CD4-positive, CD25-positive, alpha-beta regulatory T cell (primary cell): ENCODE measurements at places on chromosomes 13 and 19. TPM values are rescaled to one million over a fixed set of nuclear protein-coding genes. Genes with fewer than 3 reads are reported as not detected.

DNA sequence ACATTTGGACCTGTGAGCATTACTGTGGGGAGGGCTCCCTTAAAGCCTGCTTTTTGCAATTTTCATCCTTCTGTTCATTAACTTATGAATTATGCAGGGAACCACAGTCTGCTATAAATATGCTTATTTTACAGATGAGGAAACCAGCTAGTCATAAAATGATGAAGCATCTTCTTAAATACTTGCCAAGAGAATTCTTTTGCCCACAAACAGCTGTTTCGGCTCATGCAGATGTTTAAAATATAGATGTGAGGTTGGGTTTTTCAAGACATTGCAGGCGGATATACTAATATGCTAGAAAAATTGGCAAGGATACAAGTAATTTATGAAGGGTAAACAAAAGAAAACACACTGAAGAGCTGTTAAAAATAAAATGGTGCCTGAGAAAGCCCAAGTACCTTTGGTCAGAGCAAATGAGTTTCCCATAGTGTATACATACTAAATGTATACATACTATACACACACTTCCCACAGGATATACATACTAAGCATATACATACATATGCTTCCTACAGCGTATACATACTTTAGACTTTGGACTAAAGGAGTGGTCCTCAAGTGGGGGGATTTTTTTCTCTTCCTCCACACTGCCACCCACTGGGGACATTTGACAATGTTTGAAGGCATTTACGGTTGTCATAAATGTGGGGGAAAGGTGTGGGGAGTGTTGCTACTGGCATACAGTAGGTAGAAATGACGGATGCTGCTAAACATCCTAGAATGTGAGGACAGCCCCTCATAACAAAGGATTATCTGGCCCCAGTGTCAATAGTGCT, 164.9 kb upstream of the CSNK1A1L start:
- no peak for DNase-seq

- no peak for DNase-seq
Observed at GRCh38 chr19:32852216-32852615, 17.4 kb downstream of the SLC7A9 start.

DNA sequence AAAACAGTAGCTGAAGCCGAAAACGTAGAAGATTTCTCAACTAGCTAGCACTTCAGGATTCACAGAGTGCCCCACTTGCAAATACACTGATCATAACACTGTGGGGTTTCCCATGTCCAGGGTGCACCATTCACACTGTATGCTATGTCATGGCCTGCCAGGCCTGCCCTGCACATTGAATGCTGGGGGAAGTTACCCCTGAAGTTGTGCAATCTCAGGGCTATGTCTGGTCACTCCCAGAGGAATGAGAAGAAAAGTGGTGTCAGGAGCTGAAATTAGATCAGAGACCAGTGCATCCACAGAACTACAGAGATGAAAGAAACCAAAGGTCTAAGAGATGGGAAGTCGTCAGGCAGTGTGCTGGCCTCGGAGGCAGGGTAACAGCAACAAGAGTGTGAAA, 196.8 kb downstream of the RAP2A start:
- no peak for DNase-seq

KLK5 gene
- total RNA-seq: not detected

APLP1 gene
- total RNA-seq: not detected

GRCh38 chr19:35167251-35168119, 12.9 kb downstream of the FXYD5 start:
- DNase-seq: no peak

CBY2 gene
- total RNA-seq: 0.96 TPM

IFI30 gene
- total RNA-seq: 2.3 TPM

- DNase-seq: no peak
Observed at GRCh38 chr19:18666317-18666716, 17.2 kb upstream of the CRTC1 start.

IL11 gene
- total RNA-seq: not detected

DNA sequence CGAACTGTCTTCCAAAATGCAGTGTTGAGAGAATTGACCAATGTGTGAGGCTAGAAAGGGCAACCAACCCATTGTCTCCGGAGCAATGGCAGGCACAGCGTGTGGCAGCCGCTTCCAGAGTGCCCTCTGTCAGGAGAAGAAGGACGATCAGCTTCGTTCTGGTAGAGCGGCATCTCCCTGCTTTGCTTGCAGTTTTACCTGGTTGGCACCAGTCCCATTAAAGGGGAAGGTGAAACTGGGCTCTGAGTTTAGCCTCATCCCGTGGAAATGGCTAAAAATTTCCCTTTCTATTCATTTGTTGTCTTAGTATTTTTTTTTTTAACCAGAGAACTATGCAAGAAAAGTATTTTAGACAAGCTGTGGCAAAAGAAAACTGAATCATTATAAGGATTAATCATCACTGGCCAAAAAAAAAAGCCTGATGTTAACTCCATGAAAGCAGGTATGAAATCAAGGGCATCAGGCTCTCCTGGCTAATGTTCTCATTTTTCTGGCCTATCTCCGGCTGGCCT, 81.5 kb upstream of the SLC7A1 start:
- no peak for DNase-seq

UPK1A gene
- total RNA-seq: not detected

ZNF415 gene
- total RNA-seq: 0.49 TPM

DNA sequence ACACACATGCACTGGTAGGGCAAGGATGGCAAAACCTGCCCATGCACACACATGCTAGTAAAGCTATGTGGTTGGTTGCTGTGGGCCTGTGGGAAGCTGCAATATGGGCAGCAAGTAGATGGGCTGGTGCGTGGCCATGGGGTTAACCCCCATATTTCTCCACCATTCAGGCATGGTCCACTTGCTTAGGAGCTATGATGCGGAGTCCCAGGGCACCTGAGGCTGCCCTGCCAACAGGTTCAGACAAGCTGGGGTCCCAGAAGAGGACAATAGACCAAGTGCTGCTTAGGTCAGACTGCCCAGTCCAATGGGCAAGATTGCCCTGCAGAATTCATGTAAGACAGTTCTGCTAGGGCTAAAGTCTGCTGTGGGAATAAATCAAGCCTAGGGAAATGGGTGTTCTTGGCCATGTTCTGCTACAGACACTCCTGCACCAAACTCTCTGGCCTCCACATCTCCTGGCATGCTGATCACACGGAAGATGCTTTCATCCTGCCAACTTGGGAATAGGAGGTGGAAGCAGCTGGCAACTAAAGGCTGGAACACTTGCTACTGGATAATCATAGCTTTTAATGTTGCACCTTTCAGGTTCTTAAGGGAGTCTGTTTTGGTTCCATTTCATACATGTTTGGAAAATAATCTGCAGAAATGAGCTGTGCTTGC, 646.3 kb upstream of the SLITRK1 start:
- no peak for DNase-seq

- DNase-seq: no peak
Observed at GRCh38 chr19:33219261-33219815, 6.3 kb downstream of the SLC7A10 start.
